NCI-H1930 (cell line): ENCODE measurements at places on chromosomes 1 and 21.

- no peak for DNase-seq
These were observed 1.1 kb upstream of the TNFRSF18 start for GRCh38 chr1:1207571-1207892.

DNA sequence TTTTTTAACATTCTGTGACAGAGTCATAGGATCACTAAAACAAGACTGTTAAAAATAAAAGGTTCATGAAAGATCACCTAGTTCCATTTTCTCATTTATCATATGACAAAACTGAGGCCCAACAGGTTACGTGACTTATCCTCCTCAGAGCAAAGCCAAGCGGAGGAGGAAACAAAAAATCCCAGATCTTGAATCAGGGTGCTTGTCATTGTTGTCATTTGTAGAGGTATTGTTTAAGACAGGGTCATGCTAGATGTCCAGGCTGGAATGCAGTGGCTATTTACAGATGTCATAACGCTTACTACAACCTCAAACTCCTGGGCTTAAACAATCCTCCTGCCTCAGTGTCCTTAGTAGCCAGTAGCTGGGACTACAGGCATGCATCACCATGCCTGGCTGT lies 293.2 kb downstream of the DSCAM start:
- DNase-seq = no peak

- DNase-seq = no peak
These were observed 7.5 kb upstream of the SOX13 start for GRCh38 chr1:204065174-204065985.

GRCh38 chr1:164644774-164645644 lies 86.0 kb downstream of the PBX1 start:
- no peak for DNase-seq

DNA sequence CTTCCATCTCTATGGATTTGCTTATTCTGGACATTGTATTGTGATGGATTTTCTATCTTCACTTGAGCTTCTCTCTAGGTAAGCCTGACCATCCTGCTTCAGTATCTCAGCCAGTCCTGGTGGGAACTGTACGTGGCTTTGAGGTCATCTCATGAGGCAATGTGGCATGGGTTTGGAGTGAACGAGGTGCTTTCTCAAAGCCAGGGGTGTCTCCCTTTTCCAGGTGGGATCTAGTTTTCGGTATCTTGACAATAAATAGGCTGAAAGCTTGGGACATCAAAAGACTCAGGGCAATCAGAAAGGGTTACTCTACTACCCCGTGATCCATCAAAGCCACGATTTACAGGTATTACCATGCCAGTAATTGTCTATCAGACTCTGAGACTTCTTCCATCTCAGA lies 40.8 kb downstream of the AZIN2 start:
- no peak for DNase-seq

DNA sequence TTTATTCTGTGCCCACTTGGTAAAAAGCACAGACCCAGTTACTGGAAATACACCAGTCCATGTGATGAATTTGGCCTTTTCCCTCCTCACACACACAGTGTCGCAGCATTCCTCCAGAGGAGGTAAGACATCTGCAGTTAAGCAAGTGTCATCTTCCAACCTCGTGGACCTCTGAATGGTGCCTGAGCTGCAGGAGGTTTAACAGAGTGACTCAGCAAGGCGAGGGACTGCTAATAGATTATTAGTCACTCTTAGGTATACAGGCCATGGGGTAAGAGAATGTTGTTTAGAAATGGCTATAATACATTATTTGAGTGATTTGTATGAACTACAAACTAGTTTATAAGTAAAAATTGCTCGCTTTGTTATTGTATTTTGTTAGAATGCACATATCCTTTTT lies 8.6 kb upstream of the LRRC8B start:
- no peak for DNase-seq

- no peak for DNase-seq
These were observed 427.1 kb downstream of the PCP4 start for GRCh38 chr21:40294345-40294744.

DNA sequence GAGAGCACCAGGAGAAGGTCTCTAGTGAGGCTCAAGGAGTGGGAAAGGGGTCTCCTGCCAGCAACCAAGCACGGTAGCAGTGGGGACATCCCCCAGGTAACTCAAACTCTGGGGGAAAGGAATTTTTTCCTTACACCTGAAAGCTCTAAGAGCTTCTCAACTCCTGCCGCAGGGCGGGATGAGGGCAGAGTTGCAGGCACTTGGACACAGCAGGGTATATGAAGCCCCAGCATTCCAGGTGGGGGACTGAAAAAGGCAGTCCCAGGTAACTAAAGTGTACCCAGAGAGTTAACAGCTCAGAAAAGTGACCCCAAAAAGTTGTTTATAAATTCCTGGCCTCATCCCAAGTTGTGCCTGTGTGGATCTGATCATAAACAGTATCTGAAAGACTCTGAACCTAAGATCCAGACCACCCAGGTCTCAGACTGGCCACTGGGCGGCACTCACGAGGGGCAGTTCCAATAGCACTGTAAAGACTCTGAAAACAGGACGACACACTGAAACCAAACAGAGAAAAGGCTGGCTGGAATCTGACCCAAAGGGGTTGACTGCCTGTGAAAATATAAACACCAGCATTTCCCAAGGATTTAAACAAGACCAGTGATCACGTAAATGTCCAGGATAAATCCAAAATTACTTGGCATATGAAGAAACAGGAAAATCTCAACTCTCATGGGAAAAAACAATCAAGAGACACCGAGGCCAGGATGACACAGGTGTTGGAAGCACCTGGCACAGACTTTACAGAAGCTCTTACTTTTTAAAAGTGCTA lies 47.5 kb downstream of the HSF2BP start:
- DNase-seq = no peak

GRCh38 chr21:29829564-29830275 lies 110.1 kb downstream of the GRIK1 start:
- DNase-seq = no peak

- no peak for DNase-seq
These were observed 176.2 kb upstream of the RAB4A start for GRCh38 chr1:229094476-229095311.

DNA sequence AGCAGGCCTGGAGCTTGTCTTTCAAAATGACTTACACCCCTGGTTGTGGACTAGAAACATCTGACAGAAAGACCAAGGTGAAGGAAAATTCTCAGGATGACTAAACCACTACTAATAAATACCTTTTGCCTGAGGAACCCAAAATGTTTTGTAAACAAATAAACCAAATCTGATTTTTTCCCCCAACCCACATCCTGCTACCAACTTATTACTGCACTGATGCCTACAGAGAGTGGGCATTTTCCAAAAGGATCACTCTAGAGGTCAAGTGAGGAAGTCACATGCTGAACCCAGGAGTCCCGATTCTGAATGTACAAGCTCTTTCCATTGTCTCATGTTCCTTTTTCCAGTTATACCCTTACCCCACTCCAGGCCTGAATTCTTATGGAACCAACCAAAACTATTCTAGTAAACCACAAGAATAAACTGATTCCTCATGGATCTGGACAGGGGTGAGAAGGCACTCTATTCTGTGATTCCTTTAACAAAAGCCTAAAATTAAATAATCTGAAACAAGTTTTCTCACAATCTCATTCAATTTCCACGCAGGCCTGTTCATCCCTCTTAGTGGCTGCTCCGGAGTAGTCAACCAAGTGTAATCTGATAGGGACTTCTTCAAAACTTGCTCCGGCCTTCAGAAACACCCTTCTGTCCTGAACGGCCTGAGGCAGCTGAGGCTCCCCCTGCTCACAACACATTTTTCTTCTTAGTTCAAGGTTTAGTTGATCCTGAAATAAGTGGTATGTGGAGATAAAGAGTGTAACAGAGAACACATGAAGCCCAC lies 1.4 kb downstream of the PI4KB start:
- DNase-seq = no peak

DNA sequence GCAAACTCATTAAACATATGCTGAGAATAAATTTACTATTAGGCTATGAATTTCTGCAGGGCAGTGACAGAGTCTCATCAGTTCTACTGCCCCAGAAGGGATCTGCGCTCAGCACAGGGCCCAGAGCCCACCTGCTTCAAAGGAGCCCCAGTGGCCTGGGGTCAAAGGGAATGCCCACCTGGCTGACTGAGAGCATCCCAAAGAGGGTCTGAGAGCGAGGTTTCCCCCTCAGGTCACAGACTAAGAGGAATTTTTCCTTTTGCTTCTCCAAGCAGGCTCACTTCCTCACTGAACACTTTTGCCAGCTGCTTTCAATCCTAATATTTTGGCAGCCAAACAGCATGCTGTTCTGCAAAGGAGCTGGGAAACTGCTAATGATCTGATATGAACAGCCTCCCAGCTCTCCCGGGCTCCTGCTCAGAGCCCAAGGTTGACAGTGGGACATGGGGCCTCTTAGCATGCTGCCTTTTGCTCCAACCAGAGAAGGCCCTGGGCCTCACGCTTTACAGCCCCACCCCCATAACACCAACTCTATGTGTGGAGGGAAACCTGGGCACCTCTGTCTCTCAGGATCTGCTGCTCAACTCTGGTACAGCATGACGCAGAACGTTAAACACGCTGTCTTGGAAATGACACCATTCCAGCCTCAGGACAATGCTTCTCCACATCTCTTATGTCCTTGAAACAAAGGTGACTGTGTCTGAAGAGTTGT lies 70.7 kb upstream of the SYT6 start:
- DNase-seq = no peak

DNA sequence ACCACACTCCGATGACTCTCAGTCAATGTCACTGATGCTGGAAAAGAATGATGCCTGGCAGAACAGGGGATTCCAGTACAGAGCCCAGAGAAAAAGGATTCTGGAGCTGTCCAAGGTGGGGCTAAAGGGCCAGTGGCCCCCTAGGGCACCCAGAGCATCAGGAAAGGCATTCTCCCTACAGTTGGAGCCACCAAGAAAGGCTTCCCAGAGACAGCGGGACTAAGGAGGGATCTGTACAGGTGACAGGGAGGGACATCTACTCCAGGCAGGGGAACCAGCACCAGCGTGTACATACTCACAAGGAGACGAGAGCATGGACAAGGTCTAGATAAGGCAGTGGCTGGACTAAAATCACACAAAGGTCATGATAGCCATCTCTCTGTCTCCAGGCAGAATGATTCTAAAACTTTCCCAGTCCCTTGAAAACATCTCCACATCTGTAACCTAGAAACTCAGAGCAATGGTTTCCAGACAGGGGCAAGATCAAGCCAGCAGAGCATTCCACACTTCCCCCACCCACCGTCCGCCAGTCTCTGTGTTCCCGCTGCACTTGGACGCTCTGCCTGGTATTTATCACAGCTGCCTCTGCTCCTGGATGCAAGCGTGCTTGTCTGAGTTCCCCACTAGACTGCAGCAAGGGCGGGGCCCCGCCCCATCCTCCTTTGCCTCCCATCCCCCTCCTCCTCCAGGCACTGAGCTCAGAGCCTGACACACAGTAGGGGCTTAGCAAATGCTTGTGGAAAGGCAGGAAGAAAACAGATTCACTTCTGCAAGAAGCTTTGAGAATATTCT lies 111.6 kb upstream of the ZC3H12A start:
- no peak for DNase-seq

- no peak for DNase-seq
These were observed 38.7 kb downstream of the GPR137B start for GRCh38 chr1:236181059-236181458.

DNA sequence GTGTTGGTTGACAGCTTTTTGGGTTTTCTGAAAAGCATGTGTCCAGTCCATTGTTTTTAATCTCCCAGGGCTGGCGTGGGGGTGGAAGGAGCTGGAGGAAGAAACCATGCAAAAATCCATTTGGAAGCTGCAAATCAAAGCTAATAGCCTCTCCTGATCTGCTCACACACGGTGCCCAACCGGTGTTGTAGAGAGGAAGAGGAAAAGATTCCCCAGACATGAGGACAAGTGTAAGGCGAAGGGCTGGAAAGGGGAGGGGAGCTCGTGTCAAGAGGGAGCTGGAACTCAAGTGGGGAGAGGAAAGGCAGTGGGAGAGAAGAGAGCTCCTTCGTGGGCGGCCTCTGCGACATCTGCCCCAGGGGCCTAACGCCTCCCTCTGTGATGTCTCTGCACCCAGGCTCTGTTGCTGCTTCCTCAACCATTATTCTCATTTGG lies 112.3 kb upstream of the IRF2BP2 start:
- DNase-seq = no peak

DNA sequence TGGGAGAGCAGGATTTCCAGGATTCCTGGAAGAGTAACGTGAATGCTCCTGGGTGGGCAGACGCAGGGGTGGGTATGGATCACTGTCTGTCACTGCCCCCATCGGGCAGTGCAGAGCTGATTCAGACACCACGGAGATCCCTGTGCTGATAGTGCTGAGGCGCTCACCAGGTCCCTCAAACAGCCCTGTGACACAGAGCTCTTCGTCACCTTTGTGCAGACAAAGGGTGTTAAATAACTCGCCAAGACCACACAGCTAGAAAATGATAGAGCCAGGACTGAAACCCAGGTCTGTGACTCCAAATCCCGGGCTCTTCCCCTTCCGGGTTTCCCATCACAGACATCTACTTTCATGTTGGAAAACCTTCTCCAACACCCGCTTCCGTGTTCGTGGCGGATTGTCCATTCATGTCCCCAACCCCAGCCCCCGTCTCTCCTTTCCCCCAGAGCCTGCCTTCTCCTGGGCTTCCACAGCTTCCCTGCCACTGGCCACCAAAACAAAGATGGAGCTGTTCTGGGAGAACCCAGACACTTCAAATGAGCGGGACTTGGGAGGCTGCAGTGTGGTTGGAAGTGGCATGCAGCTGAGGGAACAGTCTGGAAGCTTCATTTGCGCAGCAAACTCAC lies 2.6 kb downstream of the EFHD2 start:
- DNase-seq = no peak

DNA sequence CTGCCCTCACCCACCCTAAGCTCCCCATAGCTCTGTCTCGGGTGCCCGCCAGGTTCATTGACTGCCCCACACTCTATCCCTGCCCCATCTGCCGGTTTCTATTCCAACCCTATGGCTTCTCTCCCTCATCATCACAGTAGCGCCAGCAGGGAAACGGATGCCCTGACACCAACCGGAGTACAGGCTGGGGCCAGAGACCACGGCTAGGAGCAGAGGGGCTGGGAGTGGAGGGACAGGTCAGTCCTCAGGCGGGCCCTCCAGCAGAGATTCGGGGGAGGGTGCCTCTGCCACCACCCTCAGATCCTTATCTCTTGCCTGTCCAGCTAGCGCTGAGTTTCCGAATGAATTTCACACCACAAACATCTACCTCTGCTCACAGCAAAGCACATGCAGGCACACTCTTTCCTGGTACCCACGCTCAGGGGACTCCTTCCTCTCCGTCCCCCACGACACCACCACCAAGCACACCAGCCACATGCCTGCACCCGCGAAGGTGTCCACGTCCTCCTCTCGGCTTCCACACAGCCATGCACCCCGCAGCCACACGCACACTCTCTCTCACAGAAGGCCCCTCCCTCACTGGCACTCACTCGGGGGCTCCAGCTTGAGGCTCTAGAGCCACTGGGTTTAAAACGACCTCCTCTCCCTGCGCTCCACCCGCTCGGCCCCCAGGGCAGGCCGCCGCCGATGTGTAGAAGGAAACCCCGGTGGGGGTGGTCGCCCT lies 7.2 kb downstream of the TAL1 start:
- no peak for DNase-seq
